ENCODE measurements at places on chromosomes 2 and 18.

- no peak for DNase-seq
Measured at GRCh38 chr2:101132202-101132601, 19.0 kb downstream of the TBC1D8 start.

- no peak for DNase-seq
Measured at GRCh38 chr2:88345842-88346241, 106.7 kb downstream of the FOXI3 start.

GRCh38 chr2:21047141-21048009 lies 3.5 kb upstream of the APOB start:
- no peak for DNase-seq

DNA sequence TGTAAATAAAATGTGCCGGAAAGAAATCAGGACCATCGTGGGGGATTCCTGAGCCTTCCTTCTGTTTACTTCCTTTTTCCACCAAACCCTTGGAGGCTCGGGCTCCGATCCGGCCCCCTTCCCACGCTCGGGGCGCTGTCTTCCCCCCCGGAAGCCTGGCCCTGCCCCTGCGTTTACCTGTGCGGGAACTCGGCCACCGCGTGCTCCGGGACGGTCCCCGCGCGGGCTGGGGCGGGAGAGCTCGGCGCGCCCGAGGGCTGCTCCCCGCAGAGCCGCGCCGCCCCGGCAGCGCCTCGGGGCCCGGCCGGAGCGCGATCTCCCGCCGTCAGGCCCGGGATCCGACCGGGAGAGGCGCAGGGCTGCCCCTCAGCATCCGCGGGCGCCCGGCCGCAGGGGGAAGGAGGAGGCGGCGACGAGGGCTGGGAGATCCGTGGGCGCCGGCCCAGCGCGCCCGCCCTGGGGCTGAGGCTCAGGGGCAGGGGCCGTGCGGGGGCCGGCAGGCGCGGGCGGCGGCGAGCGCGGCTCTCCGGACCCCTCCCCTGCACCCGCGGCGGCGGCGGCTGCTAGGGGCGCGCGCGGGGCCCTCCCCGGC lies 435 bp downstream of the ADCY3 start:
- DNase-seq = no peak

DNA sequence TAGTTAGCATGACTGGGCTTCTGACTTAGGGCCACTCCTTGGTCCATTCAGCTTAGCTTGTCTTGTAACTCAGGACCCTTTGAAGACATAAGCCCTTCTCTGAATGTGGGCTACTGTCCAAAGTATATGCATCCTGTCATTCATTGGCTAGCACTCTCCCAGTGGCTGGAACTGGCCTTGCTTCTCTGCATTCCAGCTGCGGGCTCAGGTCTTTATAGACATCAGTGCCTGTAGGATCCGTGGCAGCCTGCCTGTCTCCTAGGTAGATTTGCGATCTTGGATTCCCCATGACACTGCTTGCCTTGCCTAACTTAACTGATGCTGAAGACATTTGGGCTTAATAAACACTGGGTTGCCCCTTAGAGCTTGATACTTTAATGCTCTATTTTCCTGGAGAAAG lies 170.1 kb downstream of the DCC start:
- DNase-seq = no peak

- DNase-seq = no peak
Measured at GRCh38 chr2:81483254-81483653, 1178.7 kb upstream of the LRRTM1 start.

DNA sequence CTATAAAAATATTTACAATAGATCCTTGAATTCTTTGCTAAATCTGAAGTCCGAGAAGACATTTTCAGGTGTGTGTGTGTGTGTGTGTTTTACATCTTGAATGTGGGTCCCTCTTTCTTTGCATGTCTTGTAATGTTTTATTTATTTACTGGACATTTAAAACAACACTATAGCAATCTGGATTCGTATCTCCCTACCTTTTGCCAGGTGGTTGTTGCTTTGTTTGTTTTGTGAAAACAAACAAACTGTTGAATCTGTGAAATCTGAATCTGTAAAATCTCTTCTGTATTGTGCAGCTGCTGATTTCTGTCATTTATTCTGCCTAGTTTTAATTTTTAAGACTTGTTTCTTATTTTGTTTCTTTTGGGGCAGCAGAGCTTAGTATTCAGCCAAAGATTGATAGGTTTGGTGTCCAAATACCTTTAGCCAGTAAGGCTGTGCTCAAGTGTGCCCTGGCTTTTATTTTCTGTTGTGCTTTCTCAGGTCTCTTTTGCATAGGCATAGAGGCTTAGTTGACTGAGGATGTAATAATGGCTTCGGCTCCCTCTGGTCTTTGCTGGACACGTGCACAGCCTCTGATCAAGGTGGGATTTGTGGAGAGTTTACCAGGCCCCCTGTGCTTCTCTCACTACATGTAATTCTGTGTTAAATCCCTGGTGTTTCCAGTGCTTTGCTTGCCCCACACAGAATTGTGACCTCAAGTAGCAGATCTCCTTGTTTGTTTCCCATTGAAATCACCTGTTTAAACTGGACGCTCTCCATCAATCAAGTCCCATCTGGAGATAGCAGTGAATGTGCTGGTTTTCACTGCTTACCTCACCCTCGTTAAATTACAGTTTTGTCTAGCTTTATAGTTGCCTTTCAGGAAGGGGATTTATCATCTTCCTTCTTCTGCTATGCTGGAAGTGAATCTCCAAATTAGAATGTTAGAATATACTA lies 71.1 kb downstream of the BIRC6 start:
- no peak for DNase-seq

DNA sequence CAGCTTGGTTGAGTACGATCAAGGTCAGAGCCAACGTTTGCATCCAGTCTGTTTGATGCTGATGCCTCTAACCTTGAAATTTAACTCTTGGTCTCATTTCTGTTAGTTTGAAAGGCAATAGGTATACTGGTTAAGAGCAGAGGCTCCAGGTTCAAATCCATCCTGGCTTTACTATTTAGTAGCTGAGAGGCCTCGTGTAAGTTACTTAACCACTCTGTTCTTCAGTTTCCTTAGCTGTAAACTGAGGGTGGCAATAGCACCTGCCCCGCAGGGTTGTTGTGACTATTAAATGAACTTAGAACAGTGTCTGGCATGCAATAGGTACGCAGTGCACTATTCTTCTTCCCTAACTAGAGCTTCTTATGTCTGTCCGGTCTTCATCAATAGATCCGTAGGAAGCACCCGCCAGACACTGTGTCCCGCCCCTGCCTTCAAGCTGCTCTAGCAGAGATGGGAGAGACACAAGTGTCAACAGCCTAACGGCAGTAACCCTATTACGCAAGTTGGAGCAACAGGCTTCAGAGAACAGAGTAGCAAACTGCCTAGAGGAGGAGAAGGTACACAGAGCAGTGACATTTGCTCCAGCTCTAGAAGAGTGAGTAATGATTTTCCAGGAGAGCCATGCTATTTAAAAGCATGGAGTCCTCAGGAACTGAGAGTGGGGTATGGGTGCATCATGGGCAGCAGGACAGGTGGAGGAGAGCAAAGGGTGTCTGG lies 62.7 kb upstream of the ST3GAL5 start:
- no peak for DNase-seq

DNA sequence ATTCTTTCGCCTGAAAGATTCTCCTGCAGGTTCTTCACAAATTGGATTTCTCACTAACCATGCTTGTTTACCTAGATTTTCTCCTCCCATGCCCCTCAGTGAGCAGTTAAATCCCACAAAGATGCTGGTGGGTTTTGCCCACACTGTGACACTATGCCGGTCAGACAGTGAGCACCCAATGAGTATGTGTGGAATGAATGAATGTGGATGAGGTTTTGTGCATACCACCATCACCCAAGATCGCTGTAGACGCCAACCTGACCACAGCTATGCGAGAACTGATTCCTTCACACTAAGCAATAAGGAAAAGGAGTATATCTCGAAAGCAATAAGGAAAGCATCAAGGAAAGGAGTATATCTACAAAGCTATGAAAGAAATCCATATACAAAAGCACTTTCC lies 116.7 kb downstream of the PID1 start:
- DNase-seq = no peak

- no peak for DNase-seq
Measured at GRCh38 chr2:9315280-9315847, 108.0 kb downstream of the ITGB1BP1 start.

DNA sequence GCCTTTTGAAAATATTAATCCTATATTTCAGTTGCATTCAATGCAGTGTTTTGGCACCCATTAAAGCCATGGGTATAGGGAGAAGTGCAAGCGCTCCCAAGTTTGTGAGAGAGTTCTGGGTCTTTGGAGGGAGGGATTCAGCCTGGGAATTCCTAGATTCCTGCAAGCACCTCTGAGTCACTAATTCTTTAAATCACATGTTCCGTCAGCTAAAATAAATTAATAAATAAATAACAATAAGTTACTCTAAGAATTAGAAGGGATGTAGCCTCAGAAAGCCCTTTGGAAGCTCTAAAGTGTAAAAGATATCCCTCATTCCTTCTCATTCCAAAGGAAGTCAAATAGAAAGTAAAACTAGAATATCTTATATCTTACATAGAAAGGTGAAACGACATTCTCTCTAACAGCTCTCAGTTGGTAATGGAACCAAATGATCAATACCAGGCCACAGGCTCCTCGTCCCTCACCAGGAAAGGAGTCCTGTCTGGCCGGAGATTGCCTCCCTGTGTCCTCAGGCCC lies 222.4 kb upstream of the RBBP8 start:
- no peak for DNase-seq

GRCh38 chr2:36451512-36451911 lies 95.9 kb downstream of the CRIM1 start:
- no peak for DNase-seq

DNA sequence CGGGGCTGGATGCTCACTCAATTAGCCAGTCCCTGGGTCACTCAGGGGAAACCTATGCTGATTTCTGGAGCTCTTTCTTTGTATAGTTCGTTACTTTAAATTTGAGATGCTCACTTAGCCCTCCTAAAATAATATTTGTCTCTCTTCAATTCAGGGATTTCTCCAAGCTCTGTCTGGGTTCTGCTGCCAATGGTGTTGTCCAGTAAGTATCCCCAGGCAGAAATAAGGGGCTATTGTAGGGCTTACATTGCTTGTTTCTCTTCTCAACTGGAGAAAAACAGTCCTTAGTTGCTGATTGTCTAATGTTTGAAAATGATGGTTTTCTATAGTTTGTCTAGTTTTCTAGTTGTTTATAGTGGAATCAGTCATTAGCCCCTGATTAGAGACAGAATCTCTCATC lies 5.0 kb downstream of the RAB6C start:
- no peak for DNase-seq

- no peak for DNase-seq
Measured at GRCh38 chr2:106338043-106338442, 130.2 kb downstream of the RGPD3 start.

- no peak for DNase-seq
Measured at GRCh38 chr2:107412981-107413380, 413.7 kb upstream of the RGPD4 start.

- no peak for DNase-seq
Measured at GRCh38 chr2:231176066-231176465, 22.4 kb upstream of the ARMC9 start.

DNA sequence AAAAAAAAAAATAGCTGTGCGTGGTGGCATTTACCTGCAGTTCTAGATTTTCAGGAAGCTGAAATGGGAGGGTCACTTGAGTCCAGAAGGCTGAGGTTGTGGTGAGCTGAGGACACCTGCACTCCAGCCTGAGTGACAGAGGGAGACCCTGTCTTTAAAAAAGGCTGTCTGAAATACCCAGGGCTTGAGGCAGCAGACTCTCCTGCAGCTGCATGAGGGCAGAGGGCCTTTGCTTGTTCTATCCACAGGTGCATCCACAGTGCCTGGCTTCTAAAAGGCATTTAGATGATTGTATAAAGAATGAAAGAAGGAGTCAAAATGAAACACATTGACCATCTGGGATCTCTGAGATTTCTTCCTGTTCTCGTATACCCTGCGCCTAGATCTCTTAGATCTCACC lies 152.9 kb downstream of the MGAT5 start:
- no peak for DNase-seq

DNA sequence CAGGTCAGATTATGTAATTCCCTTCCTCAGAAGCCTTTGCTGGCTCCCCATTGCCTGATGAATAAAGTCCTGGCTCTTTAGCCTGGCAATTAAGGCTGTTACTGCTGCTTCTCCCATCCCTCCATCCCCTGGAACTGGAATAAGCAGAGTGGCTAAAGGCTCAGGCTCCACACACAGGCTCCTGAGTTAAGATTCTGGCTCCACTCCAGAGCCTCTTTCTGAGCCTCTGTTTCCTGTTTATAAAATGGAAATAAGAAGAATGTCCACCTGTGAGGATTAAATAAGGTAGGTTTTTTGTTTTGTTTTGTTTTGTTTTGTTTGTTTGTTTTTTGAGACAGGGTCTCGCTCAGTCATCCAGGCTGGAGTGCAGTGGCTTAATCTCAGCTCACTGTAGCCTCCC lies 50.0 kb downstream of the ZFP36L2 start:
- DNase-seq = no peak

GRCh38 chr2:237260039-237260620 lies 153.8 kb downstream of the COL6A3 start:
- no peak for DNase-seq

DNA sequence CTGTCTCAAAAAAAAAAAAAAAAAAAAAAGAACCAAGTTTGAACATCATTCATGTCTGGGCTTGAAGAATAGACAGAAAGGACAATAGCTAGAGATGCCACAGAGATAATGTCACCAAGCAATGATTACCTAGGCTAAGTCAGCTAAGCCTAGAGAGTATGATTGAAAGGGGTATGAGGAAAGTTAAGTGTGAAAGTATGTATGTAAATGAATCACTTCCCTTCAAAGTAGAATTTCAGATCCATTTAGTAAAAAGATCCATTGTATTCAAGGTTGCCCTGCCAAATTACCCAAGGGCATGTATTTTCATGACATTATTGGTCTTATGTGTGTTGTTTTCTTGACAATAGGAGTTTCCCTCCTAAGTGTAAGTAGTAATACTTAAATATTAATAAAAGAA lies 34.1 kb upstream of the SLC39A10 start:
- no peak for DNase-seq

GRCh38 chr2:7973801-7974480 lies 707.9 kb upstream of the ID2 start:
- no peak for DNase-seq

DNA sequence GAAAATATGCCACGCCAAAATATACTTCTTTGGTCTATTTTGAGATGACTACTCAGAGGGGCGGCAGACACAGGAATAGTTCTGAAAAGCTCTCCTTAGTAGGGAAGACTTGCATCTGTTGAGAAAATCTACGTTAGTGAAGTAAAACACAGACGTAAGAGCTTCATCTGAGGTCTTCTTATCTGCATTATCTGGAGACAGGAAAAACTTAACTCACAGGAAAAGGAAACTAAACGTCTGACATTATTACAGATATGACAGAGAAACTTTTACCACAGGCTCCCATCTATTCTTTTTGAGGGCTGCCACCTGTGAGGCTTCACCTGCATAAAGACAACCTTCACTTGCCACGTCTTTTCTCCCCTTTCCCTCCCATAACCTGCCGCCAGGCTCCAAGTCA lies 1295.7 kb downstream of the LRP1B start:
- DNase-seq = no peak

GRCh38 chr2:42068571-42069178 lies 20.9 kb downstream of the PKDCC start:
- no peak for DNase-seq

DNA sequence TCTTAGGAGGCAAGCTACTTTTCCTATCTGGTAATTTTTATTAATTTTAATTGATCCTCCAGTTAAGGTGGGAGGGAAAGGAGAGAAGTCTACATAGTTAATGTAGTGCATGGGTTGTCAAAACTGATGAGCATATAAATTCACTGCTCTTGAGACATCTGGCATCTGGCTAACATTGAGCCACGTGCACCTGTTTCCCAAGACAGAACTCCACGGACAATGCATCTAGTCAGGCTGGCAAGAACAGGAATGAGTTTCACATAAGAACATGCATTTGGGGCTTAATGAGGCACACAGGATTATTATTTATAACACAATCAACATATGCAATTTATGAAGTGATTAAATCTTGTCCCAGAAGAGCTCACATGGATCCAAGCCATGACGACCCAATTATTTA lies 16.2 kb upstream of the RAB1A start:
- DNase-seq = no peak
